Suppressor macrophage treated with lipopolysaccharide for 4 hours (primary cell): ENCODE measurements at places on chromosomes 4 and X.

- DNase-seq = no peak
Observed at GRCh38 chr4:28351826-28352225, 1491.2 kb downstream of the STIM2 start.

GRCh38 chrX:119015407-119016237 is 41.2 kb downstream of the LONRF3 start:
- peak; percentile 93 for DNase-seq

DNA sequence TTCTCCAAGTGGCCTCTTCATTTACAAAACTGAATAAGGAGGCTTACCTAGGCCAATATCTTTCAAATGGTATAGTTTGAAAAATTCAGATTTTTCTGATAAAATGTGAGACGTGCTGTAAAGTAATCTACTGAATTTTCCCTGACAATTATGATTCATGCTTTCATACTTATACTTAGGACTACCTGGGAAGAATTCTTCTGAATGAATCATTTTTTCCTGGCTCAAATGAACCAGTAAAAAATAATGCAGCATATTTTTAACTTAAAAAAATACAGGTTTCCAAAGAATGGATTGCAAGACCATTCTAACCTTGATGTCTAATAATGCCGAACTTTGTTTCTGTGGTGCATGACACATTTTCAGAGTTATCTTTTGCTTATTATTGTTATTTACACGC is 375.4 kb downstream of the ZNF674 start:
- DNase-seq = no peak

DNA sequence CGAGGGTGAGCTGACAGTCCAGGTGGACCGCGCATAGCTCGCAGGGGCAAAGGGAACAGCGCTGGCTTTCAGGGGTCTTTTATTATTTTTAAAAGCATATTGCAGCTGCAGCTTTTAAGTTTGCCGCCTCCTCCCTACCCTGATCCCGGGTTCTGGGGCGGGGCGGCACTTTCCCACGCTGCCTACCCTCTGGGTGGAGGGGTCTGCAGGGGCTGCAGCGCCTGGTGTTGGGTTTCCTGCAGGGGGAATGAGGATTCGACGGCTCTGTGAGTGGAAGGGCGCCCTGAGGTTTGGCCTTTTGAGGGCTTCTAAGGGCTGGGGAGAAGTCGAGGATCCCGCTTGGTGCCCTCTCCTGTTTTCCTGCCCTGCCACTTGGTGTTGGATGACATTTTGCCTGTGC is 80.7 kb upstream of the SCML1 start:
- DNase-seq = no peak

DNA sequence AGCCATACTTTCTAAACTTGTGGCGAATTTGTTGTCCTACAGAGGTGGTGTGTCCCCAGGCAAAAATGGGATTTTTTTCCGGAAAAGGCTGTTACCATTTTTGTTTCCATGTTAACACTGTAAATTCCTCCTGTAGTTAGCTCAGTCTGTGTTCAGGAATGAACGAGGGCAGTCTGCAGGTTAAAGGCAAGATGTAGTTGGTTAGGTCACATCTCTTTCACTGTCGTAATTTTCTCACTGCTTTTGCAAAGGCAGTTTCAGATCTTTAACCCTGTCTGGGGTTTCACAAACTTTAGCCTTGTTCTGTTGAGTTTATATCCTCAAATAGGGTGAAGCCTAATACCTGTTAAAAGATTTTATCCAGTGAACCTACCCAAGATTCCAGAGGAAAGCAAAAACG is 50.5 kb upstream of the PUDP start:
- no peak for DNase-seq

- DNase-seq = no peak
Observed at GRCh38 chr4:3337811-3338210, 45.0 kb downstream of the RGS12 start.
